ENCODE measurements at places on chromosomes 6 and 20. TPM values are rescaled to one million over a fixed set of nuclear protein-coding genes. Genes with fewer than 3 reads are reported as not detected.

Gene EBF4
- total RNA-seq = not detected

- peak; percentile 59 for DNase-seq
Observed at GRCh38 chr20:49821870-49822331, 9.3 kb downstream of the SLC9A8 start.

GRCh38 chr6:8530785-8531435, 95.6 kb upstream of the SLC35B3 start:
- no peak for DNase-seq

DNA sequence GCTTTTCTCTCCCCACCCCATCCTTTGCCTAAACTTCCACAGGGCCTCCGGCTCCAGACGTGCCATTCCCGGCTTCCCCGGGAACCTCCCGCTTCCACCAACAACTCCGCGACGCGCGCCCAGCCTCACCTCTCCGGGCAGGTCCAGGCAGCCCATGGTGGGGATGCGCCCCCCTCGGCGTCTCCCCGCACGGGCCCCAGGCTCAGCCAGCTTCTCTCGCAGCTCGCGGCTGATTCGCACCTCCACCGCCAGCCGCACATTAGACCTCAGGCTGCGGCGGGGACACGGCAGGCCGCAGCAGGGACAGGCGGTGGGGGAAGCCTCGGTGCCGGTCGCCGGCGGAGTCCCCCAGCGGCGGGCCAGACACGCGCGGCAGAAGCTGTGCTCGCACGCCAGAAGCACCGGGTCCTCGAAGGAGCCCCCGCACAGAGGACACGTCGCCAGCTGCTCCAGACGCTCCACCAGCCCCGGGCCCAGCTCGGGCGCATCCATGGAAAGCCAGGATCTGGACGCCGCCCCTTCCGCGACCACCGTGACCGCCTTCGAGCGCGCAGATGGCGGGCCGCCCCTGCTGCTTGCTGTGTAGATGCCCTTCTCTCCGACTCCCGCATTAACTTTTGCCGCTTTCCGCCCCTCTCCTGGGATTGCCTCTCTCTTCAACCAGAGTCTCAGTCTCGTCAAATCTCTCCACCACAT, at the start of gene RNF39:
Gene RNF39 (minus strand): TSS at position 676 of the 696 bp plus-strand sequence. CDS start 184 bp downstream, at position 492.
- no peak for DNase-seq

Gene TMEM217
- 4.6 TPM for total RNA-seq

Gene OR2H1
- not detected for total RNA-seq

DNA sequence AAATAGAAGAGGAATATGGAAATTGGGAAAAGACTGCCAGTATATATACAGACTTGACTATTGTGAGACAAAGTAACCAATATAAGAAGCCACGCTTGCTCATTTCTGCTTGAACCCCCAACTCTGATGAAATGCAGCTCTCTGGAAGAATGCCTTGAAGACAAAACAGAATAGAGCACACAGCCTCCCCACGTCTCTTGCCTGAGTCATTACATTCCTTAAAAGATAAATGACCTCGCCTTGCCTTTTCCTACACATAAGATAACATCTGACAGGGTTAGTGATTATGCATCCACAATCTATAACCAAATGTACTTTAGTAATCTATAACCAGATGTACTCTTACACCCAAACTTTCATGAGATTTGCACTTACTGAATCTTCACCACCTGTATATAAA, 141.1 kb upstream of the EEF1E1 start:
- peak; percentile 16 for DNase-seq

- no peak for DNase-seq
Observed at GRCh38 chr6:169932491-169932890, 181.1 kb downstream of the ERMARD start.

Gene WFDC2
- not detected for total RNA-seq

Gene BMP2
- 6.7 TPM for total RNA-seq

Gene ESR1
- total RNA-seq = 0.05 TPM

Gene NR2E1
- total RNA-seq = not detected

Gene PLCB1
- 8.2 TPM for total RNA-seq

- DNase-seq = no peak
Observed at GRCh38 chr6:138667408-138667807, 106.2 kb upstream of the CCDC28A start.

Gene NTSR1
- 6.2 TPM for total RNA-seq

GRCh38 chr20:54227241-54227640, 19.4 kb downstream of the PFDN4 start:
- no peak for DNase-seq

GRCh38 chr6:158758941-158759479, 60.2 kb downstream of the EZR start:
- DNase-seq = no peak

- peak; percentile 72 for DNase-seq
Observed at GRCh38 chr20:47336129-47336754, 20.3 kb downstream of the ZMYND8 start.

DNA sequence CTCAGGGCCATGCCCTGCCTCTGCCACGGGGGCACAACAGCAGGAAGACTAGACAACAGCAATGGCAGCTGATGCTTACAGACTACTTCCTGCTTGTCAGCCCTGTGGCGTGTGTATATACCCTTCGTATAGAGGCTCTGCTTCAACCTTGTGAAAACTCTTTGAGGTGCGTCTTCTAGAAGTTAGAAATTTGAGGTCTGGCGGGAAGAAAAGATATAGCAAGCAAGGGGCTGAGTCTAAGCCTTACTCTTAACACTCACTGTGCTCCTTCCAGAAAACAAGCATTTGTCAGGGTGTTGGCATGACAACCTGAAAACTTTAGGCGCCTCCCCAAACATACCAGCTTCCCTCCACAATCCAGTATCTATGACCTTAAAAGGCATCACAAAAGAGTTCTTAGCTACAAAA, 33.3 kb downstream of the JPH2 start:
- no peak for DNase-seq

- no peak for DNase-seq
Observed at GRCh38 chr6:105370351-105370750, 32.5 kb downstream of the PREP start.

DNA sequence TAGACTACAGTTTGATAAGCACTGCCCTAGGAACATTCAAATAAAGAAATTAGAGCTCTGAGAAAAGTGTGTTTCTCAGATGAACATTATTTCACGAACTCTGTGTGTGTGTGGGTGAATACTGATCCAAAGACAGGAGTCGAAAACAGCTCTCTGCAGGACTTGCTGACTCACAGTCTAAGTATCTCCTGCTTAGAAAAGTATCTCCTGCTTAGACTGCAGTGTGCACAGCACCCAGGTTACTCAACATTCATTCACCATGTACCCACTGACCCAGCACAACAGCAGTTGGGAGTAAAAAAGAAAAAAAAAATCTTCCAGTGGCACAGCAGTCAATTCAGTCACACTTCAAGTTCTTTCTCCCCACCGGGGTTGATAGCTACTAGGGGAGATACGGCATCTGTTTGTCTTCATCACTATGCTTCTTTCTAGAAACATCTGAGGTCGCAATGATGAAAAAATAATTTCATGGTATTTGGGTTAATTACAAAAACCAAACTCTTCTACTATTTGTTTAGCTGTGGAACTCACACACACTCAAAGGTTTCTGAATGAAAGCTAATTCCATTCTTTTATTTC, 48.0 kb downstream of the GCLC start:
- peak; percentile 76 for DNase-seq

GRCh38 chr20:19777981-19778380, 19.9 kb downstream of the RIN2 start:
- no peak for DNase-seq

GRCh38 chr20:11529047-11529446, 388.6 kb upstream of the BTBD3 start:
- DNase-seq = peak; percentile 39

Gene LIN28B
- not detected for total RNA-seq

GRCh38 chr6:111804627-111805235, 68.5 kb downstream of the FYN start:
- no peak for DNase-seq

GRCh38 chr6:101226677-101227135, 166.8 kb upstream of the GRIK2 start:
- peak; percentile 62 for DNase-seq

GRCh38 chr6:132910759-132911158, 96.4 kb downstream of the RPS12 start:
- DNase-seq = no peak

Gene C20orf96
- total RNA-seq = 3.8 TPM

Gene TMEM239
- total RNA-seq = not detected

DNA sequence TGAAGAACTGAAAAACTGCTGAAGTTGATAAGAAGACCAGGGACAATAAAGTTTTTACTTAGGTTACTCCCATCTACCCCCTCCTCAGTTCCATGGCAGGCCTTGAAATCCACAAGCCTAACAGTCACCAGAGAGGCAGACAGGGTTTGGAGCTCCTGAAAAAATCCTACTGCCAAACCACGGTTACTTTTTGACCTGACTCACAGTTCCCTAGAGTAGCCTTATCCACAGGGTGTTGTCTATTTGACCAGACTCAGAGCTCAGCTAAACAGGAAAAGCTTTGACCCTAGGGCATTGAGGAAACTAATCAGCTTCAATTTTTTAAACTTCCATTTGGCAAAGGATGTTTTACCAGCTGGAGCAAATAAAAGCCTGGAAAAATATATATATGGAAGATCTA, 257.7 kb upstream of the NT5E start:
- DNase-seq = peak; percentile 33

Gene NELFE
- 90.7 TPM for total RNA-seq

GRCh38 chr6:105235155-105235554, 55.3 kb upstream of the POPDC3 start:
- no peak for DNase-seq

Gene PHACTR3
- total RNA-seq = 4.5 TPM

DNA sequence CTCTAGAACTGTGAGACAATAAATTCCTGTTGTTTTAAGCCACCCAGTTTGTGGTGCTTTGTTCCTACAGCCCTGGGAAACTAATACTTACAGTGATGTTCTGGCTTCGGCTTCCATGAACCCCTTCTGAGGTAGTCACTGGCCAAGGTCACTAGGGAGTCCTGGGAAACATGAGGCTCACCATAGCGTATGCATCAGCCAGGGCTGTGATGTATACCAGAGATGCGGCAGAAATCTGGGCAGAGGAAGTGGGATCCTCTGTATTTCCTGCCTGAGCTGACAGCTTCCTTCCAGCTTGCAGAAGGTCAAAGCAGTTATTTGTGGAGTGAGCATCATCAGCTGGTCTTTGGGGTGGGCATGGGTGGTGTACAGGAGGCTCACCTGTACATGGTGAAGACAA, 27.9 kb downstream of the KAT14 start:
- DNase-seq = no peak

DNA sequence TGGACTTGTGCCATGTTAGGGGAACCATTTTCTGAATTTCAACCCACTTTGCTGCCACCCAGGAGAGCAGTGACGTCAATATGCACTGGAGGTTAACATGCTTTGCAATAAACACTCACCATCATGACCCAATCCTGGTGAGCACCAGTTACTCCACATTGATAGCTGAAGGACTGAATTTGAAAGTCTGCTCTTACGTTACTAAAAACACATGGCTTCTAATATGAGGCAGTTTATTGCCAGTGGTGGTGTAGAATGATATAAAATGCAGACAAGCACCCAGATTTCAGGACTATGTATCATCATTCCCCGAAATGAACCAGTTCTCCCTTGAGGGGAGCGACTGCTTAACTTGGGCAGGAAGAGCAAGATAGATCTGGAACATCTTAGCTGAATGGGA, 23.8 kb downstream of the RFPL4B start:
- no peak for DNase-seq

- no peak for DNase-seq
Observed at GRCh38 chr6:170166511-170167122, 124.3 kb downstream of the DLL1 start.

DNA sequence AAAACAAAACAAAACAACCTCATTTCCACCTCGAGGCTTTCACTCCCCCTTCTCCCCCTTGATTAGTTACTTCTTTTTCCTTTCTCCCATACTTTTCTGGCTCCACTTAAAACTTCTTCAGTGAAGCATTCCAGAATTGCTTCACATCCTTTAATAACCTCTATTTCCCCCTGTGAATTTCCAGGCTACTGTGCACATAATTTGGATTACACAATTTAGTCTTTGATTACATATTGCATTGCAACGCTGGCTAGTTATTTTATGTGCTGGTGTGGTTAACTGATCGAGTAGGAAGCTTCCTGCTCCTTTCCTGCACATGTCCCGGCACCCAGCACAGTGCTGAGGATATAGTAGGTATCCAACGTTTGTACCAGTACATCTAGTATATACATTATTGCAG, 28.1 kb upstream of the EEF1E1 start:
- peak; percentile 56 for DNase-seq

GRCh38 chr6:11072101-11072500, 21.5 kb upstream of the SMIM13 start:
- DNase-seq = no peak

- no peak for DNase-seq
Observed at GRCh38 chr6:85136310-85136709, 313.6 kb upstream of the NT5E start.

DNA sequence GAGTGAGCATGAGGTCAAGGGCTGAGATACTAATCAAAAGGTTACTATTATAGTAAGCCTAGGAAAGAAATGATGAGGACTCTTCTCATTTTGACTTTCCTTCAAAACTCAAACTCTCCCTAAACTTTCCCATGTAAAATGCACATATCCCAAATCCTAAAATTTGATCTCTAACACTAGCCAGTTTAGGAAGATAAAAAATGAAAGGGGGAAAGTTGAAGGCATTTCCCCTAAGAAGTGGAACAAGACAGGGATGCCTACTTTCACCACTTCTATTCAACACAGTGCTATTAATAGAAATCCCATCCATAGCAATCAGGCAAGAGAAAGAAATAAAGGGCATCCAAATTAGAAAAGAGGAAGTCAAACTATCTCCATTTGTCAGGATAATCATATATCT, 2.9 kb upstream of the CALHM5 start:
- no peak for DNase-seq

Data from MCF 10A (cell line).